ENCODE measurements at places on chromosomes 11 and 22.
A peak's percentile ranks its signal among the peaks of the same experiment; 100 is the strongest.

DNA sequence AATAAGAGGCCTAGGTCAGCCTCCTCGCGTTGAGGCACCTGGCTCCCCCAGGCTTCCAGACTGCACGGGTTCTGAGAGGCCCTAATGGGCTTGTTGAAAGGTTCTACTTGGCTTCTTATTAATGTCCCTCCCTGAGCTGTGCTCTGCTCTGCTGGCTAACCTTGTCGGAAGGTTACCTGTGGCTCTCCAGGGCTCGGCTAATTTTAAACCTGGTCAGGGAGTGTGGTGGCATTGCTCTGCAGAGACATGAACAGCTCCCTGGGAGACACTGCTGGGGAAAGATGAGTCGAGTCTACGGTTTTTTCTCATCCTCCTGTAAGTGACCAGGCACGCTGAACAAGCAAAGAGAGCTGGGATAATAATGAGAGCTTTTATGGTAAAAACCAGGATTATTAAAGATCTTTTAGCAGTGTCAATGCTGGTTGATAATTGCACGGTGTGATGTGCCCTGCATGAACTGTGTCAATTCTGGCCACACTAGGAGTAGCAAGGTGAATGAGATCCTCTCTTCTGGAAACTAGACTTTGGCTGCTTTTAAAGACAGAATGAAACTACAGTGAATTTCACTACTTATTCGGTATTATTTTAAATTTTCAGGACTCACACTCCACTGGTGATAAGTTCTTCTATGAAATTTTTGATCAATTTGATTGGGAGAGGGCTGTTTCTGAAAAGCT, 70.7 kb downstream of the TEAD1 start:
- DNase-seq, result no peak

DNA sequence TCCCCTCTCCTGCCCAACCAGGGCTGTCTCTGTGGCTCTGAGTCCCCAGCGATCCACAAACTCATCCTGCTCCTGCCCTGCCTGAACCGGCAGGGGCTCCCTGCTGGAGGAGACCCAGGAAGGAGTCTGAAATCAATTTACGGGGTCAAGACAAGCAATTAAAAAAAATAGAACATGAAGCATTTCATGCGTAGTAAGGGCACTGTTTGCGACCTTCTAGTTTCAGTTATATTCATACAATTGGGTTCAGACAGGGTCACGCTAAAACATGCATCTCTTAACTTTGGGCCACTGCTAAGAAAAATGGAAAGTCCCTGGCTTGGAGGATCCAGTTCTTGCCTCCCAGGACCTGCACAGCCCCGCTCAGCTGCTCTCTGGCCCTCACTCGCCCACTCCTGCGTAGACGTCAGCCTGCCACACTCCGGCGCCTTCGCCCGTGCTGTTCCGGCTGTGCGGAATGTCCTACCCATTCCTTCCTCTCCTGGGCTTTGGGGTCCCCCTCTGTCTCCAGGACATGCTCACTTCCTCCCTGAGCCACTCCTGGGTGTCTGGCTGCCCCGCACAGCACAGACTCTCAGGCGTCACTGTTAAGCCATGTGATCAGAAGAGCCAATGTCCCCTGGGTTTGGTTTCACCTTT, 12.8 kb downstream of the NFAM1 start:
- DNase-seq, result no peak

GRCh38 chr11:86888164-86889000, 66.8 kb downstream of the FZD4 start:
- no peak for DNase-seq

- no peak for DNase-seq
These were observed 41.4 kb downstream of the MS4A2 start for GRCh38 chr11:60129853-60130252.

GRCh38 chr11:73152861-73153483, 10.9 kb upstream of the FCHSD2 start:
- DNase-seq, result no peak

- no peak for DNase-seq
These were observed 118.5 kb downstream of the KCNQ1OT1 start for GRCh38 chr11:2581151-2581930.

GRCh38 chr11:64241491-64242374, 838 bp downstream of the FKBP2 start:
- peak; percentile 33 for DNase-seq
